ENCODE measurements at places on chromosomes 6 and 20.

GRCh38 chr20:50580016-50580747 lies 70.0 kb downstream of the PTPN1 start:
- DNase-seq = no peak

GRCh38 chr6:38142178-38142902 lies 322.8 kb downstream of the ZFAND3 start:
- no peak for DNase-seq

DNA sequence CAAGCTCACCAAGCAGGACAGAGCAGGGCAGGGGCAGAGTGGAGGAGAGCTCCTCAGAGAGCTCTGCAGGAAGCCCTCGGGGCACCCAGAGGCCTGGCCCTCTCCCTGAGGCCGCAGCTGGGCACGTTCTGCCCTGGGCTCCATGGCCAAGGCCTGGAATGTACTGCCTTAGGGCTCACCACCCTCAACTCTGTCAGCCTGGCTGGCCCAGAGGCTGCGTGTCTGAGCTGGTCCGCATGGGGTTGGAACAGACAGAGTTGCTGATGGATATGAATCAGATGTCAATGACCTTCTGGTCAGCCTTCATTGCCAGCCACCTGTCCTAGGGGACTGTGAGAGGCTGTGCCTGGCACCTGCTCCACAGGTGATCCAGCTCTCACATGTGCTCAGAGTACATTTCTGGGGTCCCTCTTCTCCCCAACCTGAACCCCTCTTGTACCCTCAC lies 33.2 kb upstream of the PCMTD2 start:
- no peak for DNase-seq

DNA sequence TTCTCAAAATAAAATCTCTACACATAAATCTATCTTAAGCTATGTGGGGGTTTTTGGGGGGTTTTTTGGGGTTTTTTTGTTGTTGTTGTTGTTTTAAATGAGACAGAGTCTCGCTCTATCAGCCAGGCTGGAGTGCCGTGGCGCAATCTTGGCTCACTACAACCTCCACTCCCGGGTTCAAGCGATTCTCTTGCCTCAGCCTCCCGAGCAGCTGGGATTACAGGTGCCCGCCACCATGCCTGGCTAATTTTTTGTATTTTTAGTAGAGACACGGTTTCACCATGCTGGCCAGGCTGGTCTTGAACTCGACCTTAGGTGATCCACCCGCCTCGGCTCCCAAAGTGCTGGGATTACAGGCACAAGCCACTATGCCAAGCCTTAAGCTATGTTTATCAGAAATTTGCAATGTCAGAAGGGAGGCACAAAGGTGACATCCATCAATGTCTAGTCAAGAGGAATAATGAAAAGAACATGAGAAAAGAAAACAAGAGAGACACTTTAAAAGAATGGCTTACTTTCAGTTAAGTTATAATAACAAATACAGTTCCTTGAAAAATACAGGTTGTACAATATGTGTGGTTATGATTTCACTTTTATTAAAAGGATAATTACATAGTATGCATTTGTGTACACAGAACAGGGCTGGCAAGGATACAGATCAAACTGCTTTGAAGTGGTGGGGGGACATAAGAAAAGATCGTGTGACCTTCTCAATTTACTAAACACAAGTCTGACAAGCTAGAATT lies 28.6 kb downstream of the SLC23A2 start:
- no peak for DNase-seq

DNA sequence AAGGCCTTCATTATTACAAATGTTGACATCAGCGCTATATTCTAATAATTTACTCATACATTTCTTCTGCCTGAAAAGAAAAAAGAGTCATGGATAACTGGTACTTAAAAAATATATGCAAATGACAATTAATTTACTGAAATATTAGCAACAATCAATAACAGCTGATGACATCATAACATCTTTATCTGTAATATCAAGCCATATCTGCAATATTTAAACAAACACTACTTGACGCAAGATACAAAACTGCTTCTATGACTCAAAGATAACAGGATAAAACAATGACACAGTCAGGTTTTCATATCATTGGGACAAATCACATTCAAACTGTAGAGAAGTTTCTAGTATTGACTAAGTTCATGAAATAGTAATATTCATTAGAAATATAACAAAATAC lies 16.5 kb downstream of the HACE1 start:
- DNase-seq = no peak

DNA sequence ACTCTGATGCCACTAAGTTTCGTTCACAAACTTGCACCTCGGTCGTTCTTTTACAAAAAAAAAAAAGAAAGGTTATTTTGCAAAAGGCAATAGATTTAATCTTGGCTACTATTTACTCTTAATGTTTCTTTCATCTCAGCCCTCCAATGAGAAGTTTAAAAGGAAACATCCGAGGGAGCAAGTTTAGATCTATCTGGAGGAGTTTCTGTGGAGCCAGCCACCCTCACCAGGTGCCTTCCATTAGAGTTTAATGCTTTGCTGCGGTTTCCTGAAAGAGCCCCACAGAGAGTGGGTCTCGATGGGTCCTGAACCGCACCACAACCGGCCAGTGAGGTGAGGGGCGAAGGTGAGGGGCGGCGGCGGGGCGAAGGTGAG lies 632 bp downstream of the PRKN start:
- DNase-seq = no peak

DNA sequence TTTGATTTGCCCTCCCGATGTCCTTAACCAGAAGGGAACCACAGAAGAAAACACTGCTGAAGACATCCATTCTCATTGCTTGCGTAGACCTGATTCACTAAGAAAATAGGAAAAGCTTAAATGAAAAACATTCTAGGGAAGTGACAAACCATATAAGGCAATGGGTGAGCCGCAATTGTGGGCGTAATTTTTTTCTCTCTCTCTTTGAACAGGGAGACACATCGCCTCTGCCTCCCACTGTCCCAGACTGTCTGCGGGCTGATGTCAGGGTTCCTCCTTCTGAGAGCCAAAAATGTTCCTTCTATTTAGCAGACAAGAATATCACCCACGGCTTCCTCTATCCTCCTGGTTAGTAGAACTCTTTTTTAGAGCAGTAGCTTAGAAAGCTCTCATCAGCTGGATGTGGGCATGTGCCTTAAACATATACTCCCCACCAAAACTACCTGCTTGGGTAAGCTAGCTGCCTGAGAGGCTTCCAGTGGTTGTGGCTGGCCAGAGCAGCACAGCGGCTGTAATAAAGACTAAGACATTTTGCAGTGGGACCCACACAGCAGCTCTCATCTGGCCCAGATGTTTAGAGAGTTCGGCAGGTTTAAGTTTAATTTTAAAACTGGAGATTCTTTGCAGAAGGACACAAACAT lies 22.7 kb upstream of the CTAGE9 start:
- DNase-seq = no peak

DNA sequence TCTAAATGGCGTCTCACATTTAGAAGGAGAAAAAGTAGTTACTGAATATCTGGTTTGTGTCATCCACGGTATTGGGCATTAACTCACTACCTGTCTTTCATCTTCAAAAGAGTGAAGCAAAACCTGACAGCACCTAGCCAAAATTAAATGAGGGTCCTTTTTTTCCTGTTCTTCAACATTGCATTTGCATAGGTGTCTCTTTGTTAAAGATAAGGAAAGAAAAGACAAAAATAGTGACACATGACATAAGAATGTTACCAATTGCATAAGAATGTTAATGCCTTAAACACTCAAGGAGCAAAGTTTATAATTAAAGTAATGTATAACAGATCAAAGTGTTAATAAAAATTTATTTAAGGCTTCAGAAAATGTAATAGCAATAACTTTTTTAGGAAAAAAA lies 61.4 kb upstream of the MANEA start:
- no peak for DNase-seq

- no peak for DNase-seq
These were observed 320.7 kb upstream of the JARID2 start for GRCh38 chr6:14925025-14925698.

- DNase-seq = no peak
These were observed 102.8 kb downstream of the NRSN1 start for GRCh38 chr6:24228681-24229255.

- DNase-seq = no peak
These were observed 18.5 kb upstream of the PHACTR3 start for GRCh38 chr20:59585714-59586409.

DNA sequence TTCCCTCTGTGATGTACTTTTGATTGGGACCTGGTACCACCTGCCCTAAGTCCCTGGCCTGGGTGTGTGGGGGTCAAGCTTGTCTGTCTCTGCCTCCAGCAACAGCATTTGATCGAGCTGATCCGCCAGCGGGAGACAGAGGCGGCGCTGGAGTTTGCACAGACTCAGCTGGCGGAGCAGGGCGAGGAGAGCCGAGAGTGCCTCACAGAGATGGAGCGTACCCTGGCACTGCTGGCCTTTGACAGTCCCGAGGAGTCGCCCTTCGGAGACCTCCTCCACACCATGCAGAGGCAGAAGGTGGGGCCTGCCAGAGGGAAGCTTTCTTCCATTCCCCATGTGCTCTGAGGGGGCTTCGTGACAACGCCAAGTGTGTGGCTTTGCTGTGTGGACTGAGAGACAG lies 5.4 kb downstream of the GID8 start:
- DNase-seq = no peak

DNA sequence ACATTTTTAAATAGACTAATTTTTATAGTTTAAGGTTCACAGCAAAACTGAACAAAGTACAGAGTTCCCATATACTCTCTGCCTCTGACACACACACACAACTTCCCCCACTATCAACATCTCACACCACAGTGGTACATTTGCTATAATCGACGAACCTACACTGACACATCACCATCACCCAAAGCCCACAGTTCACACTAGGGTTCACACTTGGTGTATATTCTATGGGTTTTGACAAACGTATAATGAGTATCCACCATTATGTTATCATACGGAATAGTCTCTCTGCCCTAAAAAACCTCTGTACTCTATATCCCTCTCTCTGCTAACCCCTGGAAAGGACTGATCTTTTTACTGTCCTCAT lies 15.6 kb downstream of the TMEM30A start:
- no peak for DNase-seq

DNA sequence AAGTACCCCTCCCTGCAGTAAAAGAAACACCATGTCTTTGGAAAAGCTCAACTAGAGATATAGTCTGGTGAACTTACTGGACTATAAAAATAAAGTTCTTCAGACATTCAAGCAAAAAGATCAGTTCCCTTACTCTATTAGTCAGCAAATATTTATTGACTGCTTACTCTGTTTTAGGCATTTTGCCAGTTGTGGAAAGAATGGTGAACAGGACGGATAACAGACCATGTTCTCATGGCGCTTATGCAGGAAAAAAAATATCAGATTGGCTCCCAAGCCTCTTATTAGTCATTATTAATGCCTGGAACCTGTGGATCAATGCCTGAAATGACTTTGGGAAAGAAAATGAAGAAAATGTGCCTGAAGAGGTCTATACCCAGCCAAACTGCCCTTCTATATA lies 282.2 kb upstream of the EPHA7 start:
- DNase-seq = no peak

DNA sequence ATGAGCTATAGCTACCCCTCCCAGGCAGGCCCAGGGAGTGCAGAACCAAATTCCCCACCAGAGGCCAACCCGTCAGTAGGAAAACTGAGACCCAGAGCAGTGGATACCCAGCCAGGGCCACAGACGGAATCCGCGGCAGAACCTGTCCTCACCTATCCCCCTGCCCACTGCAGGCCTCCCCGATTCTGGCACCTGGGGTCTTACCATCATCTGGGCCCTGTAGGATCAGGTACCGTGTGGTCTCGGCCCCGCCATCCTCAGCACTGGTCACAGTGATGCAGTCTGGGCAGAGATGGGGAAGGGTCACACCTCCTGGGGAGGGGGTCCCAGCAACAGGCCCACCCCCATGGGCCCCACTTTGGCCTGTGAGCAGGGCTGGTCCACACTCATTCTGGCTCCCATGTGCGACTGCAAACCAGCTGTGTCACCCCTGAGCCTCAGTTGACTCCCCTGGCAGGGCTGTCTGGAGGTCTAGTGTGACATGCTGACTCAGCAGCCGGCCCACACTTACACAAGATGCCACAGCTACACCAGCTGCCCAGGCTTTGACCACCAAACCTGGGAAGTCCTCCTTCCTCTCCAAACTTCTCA lies 3.8 kb downstream of the ZNF335 start:
- no peak for DNase-seq

DNA sequence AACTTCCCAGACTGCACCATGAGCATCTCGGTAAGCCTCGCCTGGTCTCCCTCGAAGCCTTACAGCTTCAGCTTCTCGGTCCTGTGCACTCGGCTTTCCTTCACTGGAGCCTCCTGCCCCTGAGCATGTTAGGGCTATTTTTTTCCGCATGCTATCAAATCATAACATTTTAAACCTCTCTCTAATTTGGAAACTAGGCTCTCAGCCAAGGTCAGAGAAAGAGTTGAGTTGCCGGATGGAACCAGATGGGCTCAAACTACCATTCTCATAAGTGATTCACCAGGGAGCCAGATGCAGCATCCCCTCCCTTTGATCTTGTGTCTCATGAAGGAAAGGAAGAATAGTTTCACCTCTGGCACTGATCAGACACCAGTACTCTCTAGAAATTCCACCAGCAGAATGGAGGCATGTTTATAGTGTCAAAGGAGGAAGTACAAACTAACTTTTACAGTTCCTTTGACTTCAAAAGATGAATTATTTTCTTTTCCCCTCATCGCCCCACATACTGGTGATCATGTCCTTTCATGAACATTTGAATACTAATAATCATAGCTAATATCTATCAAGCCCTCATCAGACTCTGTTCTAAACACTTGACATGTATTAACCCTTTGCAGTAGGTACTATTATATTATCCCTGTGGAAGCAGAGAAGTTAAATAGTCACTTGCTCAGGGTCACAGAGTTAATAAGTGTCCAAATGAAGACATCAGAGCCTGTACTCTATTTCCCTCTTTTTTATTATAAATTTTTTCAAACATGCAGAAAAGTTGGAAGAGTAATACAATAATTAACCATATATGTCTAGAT lies 46.7 kb downstream of the MAP1LC3A start:
- DNase-seq = no peak

GRCh38 chr20:57397693-57398108 lies 6.5 kb downstream of the RBM38 start:
- DNase-seq = no peak

- no peak for DNase-seq
These were observed 75.3 kb downstream of the SOBP start for GRCh38 chr6:107565165-107565723.

- DNase-seq = no peak
These were observed 103.0 kb downstream of the DLL1 start for GRCh38 chr6:170187669-170188566.

GRCh38 chr20:41580350-41580749 lies 37.8 kb downstream of the CHD6 start:
- no peak for DNase-seq

- no peak for DNase-seq
These were observed 157.1 kb upstream of the THEMIS start for GRCh38 chr6:128057946-128058345.

GRCh38 chr6:124205921-124206320 lies 402.3 kb downstream of the NKAIN2 start:
- no peak for DNase-seq
